GM18507 (cell line): ENCODE measurements at places on chromosomes 1 and 21.

DNA sequence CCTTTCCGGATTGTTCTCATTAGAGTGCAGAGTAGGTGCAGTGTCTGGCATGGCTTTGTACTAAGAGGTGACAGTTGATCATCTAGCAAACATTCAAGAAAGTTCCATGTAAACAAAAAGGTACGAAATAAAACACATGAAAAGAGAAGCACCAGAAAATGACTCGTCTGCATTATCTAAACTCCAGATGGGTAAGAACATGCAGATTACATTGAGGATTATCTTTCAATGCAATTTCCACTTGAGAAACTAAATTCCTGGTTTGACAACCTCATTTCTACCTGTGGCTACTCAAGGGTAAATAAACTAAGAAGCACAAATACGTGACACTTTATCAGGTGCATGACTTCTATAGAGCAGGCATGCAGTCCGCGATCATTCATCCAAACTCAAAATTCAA, 17.6 kb downstream of the SLC30A10 start:
- no peak for DNase-seq

DNA sequence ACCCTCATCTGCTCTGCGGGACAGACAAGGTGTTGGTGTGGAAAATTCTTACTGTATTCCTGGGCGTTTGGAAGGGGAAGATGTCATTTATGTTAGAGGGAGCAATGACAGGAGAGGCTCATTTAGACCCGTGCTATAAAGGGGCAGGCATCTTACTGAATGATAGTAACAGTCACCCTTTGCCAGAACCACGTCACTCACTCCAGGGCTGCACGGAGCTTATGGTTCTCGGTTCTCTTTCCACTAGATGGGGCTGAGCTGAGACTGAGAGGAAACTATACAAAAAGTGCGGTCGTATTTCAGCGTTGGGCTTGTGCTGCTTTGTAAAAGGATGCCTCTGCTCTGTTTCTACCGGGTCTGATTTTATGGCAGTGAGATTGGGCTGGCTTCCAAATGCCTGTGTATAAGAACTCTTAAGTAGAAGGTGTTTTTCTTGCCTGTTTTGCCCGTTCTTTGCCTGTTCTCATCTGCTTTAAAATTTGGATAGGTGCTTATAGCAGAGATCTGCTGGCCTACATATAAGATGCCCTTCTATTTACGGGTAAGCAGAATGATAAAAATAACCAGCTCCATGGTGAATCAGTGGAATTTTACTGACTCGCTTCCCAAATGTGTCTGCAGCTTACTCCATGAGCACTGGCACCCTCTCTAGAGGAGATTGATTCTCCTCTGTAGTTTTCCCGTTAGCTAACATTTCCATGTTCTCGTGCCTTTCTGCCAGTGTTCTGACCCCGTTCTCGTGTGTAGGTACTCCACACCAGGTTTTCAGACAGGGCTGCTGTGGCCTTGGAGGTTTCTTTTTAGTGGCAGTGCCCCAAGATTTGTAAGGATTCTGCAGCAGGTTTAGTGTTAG, 55.9 kb downstream of the MRPS6 start:
- no peak for DNase-seq

GRCh38 chr21:34363733-34364132, at the start of gene KCNE2:
KCNE2 (plus strand) TSS chr21:34364006; CDS start chr21:34370479, 6,473 bp downstream.
- no peak for DNase-seq

DNA sequence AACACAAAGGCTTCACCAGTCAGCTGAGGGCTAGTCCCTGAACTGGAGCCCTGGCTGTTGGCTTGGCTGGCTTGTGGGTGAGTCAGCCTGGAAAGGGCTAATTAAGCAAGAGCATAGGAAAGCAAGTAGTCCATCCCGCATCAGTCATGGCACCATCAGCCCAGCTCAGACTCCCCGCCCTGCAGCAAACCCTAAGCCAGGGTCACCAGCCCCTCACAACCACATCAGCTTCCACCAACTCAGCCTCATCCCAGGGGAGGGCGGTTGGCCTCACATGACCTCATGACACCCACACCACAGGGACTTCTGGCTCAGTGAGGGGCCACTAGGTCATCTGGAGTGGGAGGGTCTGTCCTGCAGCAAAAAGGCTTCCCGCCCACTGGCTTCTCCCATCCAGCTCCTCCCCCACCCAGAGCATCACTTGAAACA, 7.0 kb upstream of the SPATC1L start:
- no peak for DNase-seq

DNA sequence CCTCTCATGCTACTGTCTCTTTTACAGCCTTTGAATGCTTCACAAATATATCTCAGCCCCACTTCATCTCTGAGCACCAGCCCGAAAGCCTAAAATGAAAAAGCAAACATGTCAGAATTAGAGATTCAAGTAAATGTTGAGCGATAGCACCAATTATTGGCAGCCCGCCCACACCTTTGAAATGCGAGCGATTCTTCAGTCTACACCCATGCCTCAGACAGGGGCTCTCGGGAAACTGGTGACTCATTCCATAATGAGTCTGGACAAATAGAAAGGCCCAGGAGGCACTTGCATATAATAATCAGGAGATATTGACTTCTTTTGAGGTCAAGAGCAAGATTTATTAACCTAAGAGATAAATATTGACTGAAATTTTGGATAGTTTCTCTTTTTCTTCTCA, 487.3 kb upstream of the PTBP2 start:
- DNase-seq: no peak

DNA sequence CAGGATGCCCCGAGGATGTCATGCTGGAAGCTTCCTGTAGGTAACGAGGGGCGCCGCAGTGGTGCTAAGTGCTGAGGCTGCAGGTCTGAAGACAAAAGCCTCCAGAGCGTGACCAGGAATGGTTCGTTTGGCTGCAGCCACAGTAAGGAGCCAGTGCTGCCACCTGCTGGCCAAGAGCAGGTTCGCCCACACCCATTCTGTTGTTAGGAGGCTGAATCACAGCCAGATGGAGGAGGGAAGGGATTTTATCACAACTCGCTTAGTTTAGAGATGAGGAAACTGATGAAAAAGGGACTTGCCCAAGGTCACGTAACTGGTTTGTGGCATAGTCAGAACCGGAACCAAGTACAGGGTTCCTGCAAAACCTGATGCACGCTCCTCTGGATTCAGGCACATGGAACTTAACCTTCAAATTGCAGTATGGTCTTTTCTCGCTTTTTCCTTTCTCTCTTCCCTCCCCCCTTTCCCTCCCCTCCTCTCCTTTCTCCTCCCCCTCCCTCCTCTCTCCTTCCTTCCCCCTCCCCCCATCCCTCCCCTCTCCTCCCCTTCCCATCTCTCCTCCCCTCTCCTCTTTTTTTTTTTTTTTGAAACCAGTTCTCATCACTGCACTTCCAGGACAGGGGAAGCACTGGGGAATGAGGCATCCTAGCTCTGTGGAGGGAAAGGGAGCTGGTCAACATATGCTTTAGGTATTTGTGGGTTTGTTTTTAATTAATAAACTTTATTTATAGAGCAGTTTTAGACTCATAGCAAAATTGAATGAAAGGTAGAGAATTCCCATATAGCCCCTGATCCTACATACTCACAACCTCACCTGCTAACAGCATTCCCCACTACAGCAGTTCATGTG, 81.8 kb downstream of the MPZL1 start:
- DNase-seq: peak; percentile 84

DNA sequence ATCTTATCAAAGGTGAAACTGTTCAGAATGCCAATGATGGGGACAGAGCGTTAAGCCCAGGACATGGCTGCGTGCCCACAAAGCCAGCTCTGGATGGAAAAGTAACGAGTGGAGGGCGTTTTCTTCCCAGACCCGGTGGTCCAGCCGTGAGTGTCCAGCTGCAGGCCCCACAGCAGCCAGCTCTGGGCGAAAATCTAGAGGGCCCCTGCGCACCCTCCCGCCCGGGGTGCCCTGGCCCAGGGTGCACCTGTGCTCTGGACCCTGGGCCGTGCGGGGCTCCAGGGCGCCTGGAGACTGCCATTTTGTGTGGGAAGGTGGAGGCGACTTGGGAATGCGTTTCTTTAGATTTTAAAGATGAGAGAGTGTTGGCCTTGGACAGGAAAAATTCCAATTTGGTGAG, 58.8 kb downstream of the SKI start:
- DNase-seq: no peak

- DNase-seq: no peak
Measured at GRCh38 chr1:32774950-32775634, 42.1 kb downstream of the YARS1 start.

- no peak for DNase-seq
Measured at GRCh38 chr21:37153196-37153934, 80.3 kb downstream of the TTC3 start.

GRCh38 chr1:98388441-98388840, 273.1 kb upstream of the SNX7 start:
- peak; percentile 1 for DNase-seq

DNA sequence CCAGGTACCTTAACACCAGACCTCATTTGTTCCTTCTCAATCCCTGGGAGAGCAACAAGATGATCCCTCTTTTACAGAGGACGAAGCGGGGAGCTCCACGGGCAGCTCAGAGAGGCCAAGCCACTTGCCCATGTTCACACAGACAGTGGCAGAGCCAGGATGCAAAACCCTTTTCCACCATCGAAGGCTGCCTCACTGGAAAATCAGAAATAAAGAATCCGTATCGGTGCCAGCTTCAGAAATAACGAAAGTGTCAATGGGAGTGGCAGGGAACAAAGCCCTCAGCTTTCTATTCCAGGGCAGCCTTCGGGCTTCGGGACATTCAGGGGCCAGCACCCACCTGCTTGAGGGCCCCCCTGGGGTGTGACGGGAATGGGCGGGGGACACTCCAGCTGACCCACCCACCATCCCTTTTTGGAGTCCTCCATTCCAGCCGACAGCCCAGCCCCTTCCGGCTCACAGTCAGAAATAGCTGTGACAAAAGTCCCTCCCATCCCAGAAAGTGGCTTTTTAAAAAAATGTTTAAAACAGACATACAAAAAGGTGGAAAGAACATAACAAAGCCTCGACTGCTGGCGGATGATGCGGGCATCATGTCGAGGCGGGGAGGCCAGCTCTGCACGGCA, 6.0 kb downstream of the IFFO2 start:
- no peak for DNase-seq

DNA sequence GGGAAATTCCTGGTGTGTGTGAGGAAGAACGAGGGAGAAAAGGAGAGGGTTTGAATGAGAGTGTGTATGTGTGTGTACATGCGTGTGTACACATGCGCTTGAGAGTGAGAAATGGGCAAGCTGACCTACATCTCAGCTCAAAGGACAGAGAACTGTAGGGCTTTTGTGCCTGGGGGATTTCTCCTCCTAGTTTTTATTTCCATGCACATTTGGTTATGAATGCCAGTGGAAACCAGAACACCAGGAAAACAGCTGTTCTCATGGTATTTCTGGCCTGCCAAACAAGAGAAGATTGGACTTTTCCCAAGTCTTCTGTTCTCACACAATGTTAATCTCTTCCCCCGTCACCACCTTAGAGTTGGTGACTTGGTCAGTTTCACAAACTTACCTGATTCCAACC, 45.2 kb downstream of the SLC44A3 start:
- DNase-seq: no peak

- DNase-seq: no peak
Measured at GRCh38 chr1:43861337-43861736, 72.3 kb upstream of the ARTN start.

- DNase-seq: no peak
Measured at GRCh38 chr1:2931724-2932401, 89.4 kb upstream of the ACTRT2 start.

DNA sequence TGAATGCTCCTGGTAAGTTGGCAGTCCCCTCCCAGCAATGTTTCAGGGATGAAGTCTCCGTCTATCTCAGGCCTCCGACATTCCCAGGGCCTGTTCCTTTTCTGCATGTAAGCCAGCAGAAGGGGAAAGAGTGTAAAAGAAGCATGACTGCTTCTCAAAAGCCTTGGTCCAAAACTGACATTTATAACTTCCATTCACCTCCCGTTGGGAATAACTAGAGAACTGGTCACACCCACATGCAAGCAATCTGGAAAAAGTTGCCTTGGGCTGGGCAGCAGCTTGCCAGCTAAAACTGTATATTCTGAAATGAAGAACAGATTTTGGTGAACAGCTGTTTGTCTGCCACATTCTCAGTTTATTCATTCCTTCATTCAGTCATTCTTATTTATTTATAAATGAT, 24.2 kb upstream of the NPL start:
- DNase-seq: no peak

DNA sequence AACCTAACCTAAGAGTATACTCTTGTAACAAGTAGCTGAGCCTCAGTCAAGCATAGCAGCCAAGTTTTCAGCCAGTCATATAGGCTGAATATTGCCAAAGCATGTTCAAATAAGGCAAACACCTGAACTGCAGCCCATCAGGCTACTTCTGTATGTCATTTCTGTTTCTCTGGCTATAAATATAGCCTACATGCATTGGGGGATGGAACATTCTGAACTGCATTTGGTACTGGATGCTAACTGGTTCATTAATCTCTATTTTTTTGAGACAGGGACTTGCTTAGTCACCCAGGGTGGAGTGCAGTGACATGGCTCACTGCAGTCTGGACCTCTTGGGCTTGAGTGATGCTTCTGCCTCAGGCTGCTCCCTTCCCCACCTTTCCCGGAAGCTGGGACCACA, 37.3 kb downstream of the MAST2 start:
- no peak for DNase-seq

- DNase-seq: no peak
Measured at GRCh38 chr1:208164609-208165008, 79.6 kb downstream of the PLXNA2 start.

DNA sequence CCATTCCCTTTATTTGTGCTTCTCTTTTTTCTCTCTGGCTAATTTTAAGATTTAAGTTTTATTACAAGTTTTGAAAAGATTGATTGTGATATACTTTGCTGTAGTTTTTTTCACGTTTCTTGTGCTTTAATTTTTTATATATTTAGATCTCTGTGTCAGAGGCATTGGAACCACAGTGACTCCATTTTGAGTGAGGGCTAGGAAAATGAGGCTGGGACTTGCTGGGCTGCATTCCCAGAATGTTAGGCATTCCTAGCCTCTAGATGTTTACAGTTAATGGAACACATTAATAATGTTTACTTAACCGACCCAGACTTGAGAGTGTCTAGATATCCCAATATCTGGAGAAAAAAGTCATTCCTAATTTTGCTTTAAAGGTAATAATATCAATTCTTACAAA, 939.4 kb downstream of the BRINP3 start:
- DNase-seq: no peak

DNA sequence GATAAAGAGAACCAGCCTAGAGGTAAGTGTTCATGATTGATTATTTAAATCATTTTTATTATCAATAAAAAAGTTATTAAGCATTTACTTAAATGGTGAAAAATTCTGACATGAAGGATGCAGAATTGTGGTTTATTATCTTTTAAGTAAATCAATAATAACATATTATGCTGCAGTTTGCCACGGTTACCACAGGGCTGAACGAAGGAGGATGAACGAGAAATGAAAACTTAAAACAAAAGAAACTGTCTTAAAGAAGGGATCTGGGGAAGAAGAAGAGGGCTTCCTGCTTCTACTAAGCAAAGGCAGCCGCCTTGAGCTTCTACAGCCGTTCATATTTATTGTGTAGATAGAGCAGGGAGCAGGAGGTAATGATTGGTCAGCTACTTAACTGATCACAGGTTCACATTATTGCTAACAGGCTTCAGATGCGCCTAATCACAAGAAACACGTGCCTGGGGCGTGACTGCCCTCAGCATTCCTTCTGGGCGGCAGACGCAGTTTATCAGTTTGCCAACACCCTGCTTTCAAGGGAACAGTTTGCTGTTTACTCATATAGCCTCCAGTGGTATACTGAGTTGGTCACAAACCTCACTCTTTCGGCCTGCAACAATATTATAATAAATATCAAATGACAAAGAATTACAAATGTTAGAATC, 5.8 kb upstream of the FNBP1L start:
- no peak for DNase-seq
